ENCODE measurements at places on chromosomes 7 and 10. TPM values are rescaled to one million over a fixed set of nuclear protein-coding genes. Genes with fewer than 3 reads are reported as not detected.

The ZNF783 gene
- total RNA-seq: 7.5 TPM

GRCh38 chr10:129960481-129961156 lies 3.5 kb downstream of the EBF3 start:
- peak overlapping the region; percentile 94 for H3K27ac ChIP-seq
- no peaks in the 10 kb centered on the region for H3K4me1 ChIP-seq
- H3K27me3 ChIP-seq: peaks cover 73% of the 10 kb centered on the region
- H3K4me3 ChIP-seq: no peak overlapping the region
- DNase-seq: peak; percentile 52

DNA sequence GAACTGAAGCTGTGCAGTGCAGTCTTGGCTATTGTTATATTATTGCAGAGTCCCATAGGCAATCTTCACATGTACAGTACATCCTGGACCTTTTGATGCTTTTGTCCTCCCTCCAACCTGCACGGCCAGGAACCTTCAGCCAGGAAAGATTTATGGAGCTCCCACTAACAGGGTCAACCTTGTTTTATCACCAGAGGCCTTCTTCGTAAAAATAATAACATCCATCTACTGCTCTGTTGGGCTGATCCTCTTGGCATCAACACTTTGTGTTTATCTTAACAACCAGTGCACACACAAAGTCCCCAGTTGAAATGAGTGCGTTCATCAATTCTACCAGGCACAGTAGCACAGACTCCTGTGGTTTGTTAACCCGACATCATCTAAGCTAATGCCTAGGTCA lies 72.4 kb downstream of the AGMO start:
- no peaks in the 10 kb centered on the region for H3K27me3 ChIP-seq
- H3K27ac ChIP-seq: no peak overlapping the region
- H3K36me3 ChIP-seq: no peaks in the 10 kb centered on the region

GRCh38 chr10:110007161-110007700 lies 553 bp upstream of the ADD3 start:
- peak overlapping the region; percentile 32 for H3K4me3 ChIP-seq
- peak overlapping the region; percentile 94 for H3K27ac ChIP-seq
- H3K36me3 ChIP-seq: no peaks in the 10 kb centered on the region
- DNase-seq: no peak
- no peaks in the 10 kb centered on the region for H3K27me3 ChIP-seq

DNA sequence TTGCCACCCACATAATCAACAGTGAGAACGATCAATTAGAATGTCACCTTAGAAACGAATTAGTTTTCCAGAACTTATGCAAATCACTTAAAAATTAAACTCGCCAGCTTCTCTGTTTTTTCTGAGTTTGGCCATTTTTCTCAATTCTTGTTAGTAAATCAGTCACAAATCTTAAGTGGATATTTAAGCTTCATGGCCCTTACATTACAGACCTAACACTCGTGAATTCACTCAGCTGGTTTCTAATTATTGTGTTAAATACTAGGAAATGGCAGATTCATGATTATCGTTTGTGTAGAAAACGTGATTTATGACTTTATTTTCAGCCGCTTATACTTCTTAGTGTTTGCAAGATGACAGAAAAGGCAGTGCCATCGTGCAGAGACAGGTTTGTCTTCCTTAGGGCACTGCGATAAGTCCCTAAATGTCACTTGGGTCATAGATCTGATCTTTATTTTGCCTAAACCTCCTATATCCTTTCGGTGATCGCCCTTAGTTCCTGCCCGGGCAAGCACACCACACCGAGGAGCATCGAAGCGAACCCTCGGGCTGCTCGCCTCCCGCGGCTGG lies 587 bp upstream of the CELF2 start:
- peaks cover 40% of the 10 kb centered on the region for H3K4me1 ChIP-seq
- no peaks in the 10 kb centered on the region for H3K27me3 ChIP-seq
- H3K27ac ChIP-seq: peak overlapping the region; percentile 99
- no peak for DNase-seq
- H3K36me3 ChIP-seq: no peaks in the 10 kb centered on the region

DNA sequence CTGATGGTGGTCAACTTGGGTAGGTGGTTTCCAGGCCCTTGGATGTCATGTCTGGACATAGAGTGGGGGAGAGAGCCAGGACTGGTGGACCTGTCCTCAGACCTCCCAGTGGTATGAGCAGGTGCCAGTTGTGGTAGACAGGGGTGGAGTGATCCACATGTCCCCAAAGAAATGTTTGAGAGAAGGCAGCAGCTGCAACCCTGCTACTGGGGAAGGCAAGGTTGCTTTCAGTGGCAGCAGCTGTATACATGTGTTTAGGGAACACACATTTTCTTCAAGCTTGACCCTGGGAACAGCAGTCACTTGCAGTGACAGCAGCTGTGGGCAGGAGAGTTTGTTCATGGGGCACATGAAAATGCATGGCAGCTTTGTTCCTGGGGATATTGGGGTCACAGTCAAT lies 882.6 kb upstream of the C7orf33 start:
- H3K27me3 ChIP-seq: no peaks in the 10 kb centered on the region
- H3K4me1 ChIP-seq: no peaks in the 10 kb centered on the region
- no peak for DNase-seq
- H3K4me3 ChIP-seq: no peak overlapping the region

- H3K4me3 ChIP-seq: no peak overlapping the region
- H3K27ac ChIP-seq: no peak overlapping the region
- H3K36me3 ChIP-seq: no peaks in the 10 kb centered on the region
- peaks cover 22% of the 10 kb centered on the region for H3K4me1 ChIP-seq
Measured at GRCh38 chr7:55569797-55570196, 2.5 kb downstream of the VOPP1 start.

GRCh38 chr10:6135039-6135438 lies 46.2 kb downstream of the RBM17 start:
- H3K27ac ChIP-seq: no peak overlapping the region
- H3K4me1 ChIP-seq: no peaks in the 10 kb centered on the region
- peaks cover 3% of the 10 kb centered on the region for H3K27me3 ChIP-seq
- H3K36me3 ChIP-seq: no peaks in the 10 kb centered on the region
- no peak overlapping the region for H3K4me3 ChIP-seq
- DNase-seq: no peak

Measured in lung (tissue), 17 donors.